Myometrial cell (primary cell): ENCODE measurements at places on chromosomes 16 and 17. TPM values are rescaled to one million over a fixed set of nuclear protein-coding genes. Genes with fewer than 3 reads are reported as not detected.

CDRT15 gene
- total RNA-seq, result not detected in 2 replicates

NRN1L gene
- 0.89 TPM in 1 of 2 replicates, not detected in the other for total RNA-seq

HSPB9 gene
- not detected in 2 replicates for total RNA-seq

TCAP gene
- under 0.01 and 0.35 TPM in 2 replicates for total RNA-seq

CCL1 gene
- not detected in 2 replicates for total RNA-seq

PRAC2 gene
- not detected in 2 replicates for total RNA-seq

CPHXL2 gene
- not detected in 2 replicates for total RNA-seq

DRC3 gene
- total RNA-seq, result under 0.01 TPM in 2 replicates

PDIA2 gene
- total RNA-seq, result not detected in 2 replicates

TERB1 gene
- total RNA-seq, result not detected in 2 replicates

TSPAN10 gene
- 1.9 and 2.0 TPM in 2 replicates for total RNA-seq

TSNAXIP1 gene
- under 0.01 and 1.4 TPM in 2 replicates for total RNA-seq

ABCC11 gene
- total RNA-seq, result 0.29 TPM in 1 of 2 replicates, not detected in the other

FBXW10 gene
- not detected in 2 replicates for total RNA-seq

PKMYT1 gene
- total RNA-seq, result 13.3 and 24.8 TPM in 2 replicates

SLC12A4 gene
- total RNA-seq, result 63.6 and 116 TPM in 2 replicates

SLC16A11 gene
- total RNA-seq, result not detected in 2 replicates

OR1A1 gene
- total RNA-seq, result not detected in 2 replicates

ABHD15 gene
- 8.9 and 10.1 TPM in 2 replicates for total RNA-seq

MPP2 gene
- 0.58 and 3.9 TPM in 2 replicates for total RNA-seq

MGAT5B gene
- under 0.01 TPM in 1 of 2 replicates, not detected in the other for total RNA-seq

LRRC36 gene
- 0.71 TPM in 1 of 2 replicates, not detected in the other for total RNA-seq

AHSP gene
- total RNA-seq, result not detected in 2 replicates

ABI3 gene
- not detected in 2 replicates for total RNA-seq

CSH1 gene
- not detected in 2 replicates for total RNA-seq

TPSD1 gene
- not detected in 2 replicates for total RNA-seq

AKAP10 gene
- total RNA-seq, result 25.4 and 31.9 TPM in 2 replicates

TMEM220 gene
- total RNA-seq, result 2.9 and 4.6 TPM in 2 replicates

CBFA2T3 gene
- total RNA-seq, result not detected in 2 replicates

APPBP2 gene
- total RNA-seq, result 23.9 and 30.5 TPM in 2 replicates

PHOSPHO1 gene
- total RNA-seq, result not detected in 2 replicates

SYNGR3 gene
- total RNA-seq, result 1.1 and 4.6 TPM in 2 replicates

MMP25 gene
- total RNA-seq, result not detected in 2 replicates

CMTM1 gene
- 0.35 and 2.0 TPM in 2 replicates for total RNA-seq

CHD9NB gene
- total RNA-seq, result 0.29 and 1.1 TPM in 2 replicates

GRIN2C gene
- not detected in 2 replicates for total RNA-seq

NACA2 gene
- not detected in 2 replicates for total RNA-seq

GH1 gene
- total RNA-seq, result not detected in 2 replicates

CHD9 gene
- 28.0 and 35.3 TPM in 2 replicates for total RNA-seq

NOG gene
- total RNA-seq, result 0.18 TPM in 1 of 2 replicates, not detected in the other

KRTAP3-3 gene
- total RNA-seq, result not detected in 2 replicates

CXCL16 gene
- 1.2 and 1.7 TPM in 2 replicates for total RNA-seq

CA4 gene
- not detected in 2 replicates for total RNA-seq

MSL1 gene
- total RNA-seq, result 35.5 and 50.3 TPM in 2 replicates

RBL2 gene
- 28.3 and 39.3 TPM in 2 replicates for total RNA-seq
